IPS DF 19.7 (cell line): ENCODE measurements at places on chromosomes 11 and 22.

- DNase-seq = no peak
These were observed 102.7 kb downstream of the BRD1 start for GRCh38 chr22:49724893-49725489.

GRCh38 chr11:2798951-2799761, 86.4 kb downstream of the CDKN1C start:
- no peak for DNase-seq

- no peak for DNase-seq
These were observed 47.0 kb downstream of the TRMU start for GRCh38 chr22:46382524-46382923.

DNA sequence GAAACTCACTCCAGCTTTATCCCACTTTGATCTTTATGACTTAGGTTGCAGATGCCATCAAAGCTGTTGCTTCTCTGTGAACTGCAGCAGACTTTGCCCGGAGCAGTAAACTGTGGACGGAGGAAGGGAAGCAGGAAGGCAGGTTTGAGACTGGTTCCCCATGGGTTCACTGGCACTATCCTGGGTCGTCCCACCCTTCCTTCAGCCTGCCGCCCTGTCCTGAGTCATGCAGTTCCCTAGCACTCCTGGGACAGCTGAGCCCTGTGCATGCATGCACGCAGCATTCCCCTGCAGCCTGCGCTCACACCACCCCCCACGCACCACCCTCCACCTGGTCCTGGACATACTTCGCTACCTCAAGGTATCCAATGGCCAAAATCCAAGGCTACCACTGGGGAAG, 23.5 kb upstream of the P2RY2 start:
- no peak for DNase-seq

- peak; percentile 3 for DNase-seq
These were observed 654.2 kb downstream of the NELL1 start for GRCh38 chr11:21323617-21324016.

DNA sequence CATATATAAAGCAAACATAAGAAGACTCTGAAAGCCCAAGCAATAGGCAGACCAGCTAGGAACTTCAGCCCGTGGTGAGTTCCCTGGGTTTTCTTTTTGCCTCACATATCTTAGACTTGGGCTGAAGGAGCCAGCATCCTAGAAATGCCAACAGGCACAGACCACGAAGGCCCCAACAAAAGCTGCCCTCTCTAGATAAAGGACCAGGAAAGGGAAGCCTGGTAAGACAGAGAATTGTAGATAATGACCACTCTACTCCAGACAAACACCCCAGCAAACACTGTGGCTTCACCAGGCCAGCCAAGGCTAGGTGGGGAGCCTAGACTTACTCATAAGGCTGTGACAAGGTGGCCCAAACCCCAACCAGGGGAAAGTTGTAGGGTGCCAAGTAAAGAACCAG, 11.2 kb downstream of the GAL start:
- no peak for DNase-seq
